Activated CD4-positive, CD25-positive, alpha-beta regulatory T cell treated with anti-CD3 and anti-CD28 coated beads, Interleukin-2, amount 50 U/mL, for 24 hours (primary cell): ENCODE measurements at places on chromosomes 3 and 15.

GRCh38 chr15:80265021-80265420, 13.0 kb upstream of the CTXND1 start:
- peak; percentile 77 for ATAC-seq

DNA sequence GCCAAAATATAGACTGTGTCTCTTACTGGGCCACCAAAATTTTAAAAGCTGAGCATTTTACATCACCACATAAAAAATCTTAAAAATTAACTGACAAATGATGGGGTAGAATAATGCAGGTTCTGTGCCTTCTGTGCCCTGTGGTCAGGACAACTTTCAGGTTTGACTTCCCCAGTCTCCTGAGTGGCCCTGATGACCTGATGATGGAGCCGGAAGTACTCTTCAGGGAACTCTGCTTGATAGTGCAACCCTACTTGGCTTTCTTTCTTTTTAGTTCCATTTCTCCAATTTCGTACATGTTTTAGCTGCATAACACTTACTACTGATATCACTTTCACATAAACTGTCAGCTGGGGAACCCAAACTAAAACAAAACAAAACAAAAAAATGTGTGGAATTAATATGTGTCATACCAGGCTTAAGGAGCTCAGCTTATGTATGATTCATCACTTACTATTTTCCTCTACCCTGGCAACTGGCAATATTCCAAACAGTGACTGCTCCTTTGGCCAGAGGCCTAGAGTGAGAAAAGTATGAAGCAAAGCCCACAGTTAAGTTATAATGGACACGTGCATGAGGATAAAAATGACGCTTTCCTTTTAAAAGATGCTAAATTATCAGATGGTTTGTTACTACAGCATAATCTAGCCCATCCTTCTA, 194.3 kb downstream of the BCHE start:
- no peak for ATAC-seq

- ATAC-seq, result no peak
Measured at GRCh38 chr3:130658678-130659077, 88.0 kb downstream of the PIK3R4 start.

- no peak for ATAC-seq
Measured at GRCh38 chr3:120693439-120694171, 11.6 kb upstream of the HGD start.

DNA sequence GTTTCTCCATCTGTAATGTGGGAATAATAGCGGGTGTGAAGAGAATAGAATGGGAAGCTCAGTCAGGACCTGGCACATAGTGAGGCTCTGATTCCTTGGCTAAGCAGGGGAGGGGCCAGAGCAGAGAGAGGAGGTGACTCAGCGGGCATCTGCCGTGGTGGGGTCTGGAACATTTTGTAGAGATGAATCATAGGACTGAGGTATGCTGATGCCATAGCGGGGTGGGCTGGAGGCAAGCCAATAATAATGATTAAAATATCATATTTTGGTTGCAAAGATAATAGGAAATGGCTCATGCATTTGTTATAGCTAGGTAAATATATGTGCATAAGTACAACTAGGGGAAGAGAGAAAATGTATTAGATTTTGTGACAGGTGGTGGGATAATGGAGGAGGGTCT, 11.2 kb downstream of the TGM4 start:
- ATAC-seq, result no peak

- no peak for ATAC-seq
Measured at GRCh38 chr3:108486941-108487340, 23.5 kb downstream of the MYH15 start.

DNA sequence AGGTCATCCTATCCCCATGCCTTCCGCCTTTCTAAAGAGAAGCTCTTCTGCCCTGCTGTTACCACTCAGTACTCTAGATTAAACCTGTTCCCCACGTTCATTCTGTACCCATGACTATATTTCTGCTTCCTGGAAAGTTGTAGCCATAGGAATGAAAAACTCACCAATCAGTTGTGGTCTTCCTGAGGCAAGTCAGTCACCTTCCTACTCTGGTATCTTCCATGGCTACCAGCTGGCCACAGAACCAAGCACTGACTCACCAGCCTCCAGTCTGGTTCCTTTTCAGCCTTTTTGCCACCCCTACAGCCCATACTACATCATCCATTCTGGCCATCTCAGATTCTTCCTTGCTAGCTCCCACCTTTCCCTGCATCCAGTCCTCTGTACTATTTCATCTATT, 46.4 kb downstream of the TMEM44 start:
- ATAC-seq, result no peak

GRCh38 chr3:125213946-125214542, 1.5 kb upstream of the SLC12A8 start:
- ATAC-seq, result no peak

DNA sequence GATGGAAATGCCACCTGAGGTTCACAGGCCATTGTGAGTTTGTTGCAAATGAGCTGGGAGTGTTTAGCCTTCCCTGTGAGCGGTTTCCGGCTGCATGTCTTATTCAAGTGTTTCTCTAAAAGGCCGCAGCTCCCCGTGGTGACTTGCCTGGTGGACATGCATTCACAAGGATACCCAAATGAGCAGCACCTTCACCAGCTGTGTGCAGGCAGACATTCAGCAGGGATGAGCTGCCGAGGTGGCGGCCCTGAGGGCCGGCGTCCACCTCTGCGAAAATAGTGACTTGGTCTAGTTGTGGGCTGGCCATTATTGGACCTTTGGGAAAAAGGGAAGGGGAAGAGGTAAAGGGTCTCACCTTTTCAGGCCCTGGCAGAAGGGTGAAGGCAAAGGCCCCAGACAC, 23.4 kb downstream of the SPSB4 start:
- ATAC-seq, result no peak

GRCh38 chr15:40545457-40545856, 19.4 kb downstream of the CCDC32 start:
- ATAC-seq, result no peak

GRCh38 chr15:41633609-41634008, 26.6 kb upstream of the MGA start:
- ATAC-seq, result no peak

DNA sequence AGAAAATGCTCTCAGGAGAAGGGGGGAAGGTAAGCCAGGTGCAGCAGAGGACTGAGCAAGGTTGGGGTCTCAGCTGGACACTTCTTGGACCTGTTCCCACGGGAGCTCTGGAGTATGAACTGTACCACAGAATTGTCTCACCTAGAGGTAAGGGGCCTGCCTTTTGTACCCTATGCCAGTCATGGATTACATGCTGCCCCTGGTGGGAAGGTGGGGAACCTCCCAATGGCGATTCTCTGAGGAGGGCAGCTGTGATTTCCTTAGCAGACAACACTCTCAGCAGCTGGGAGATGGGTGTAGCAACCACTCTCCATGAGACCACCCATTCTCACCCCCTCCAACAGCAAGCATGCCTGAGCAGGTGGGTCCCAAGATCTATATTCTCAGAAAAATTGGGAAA, 329.4 kb upstream of the CTNNB1 start:
- ATAC-seq, result no peak

DNA sequence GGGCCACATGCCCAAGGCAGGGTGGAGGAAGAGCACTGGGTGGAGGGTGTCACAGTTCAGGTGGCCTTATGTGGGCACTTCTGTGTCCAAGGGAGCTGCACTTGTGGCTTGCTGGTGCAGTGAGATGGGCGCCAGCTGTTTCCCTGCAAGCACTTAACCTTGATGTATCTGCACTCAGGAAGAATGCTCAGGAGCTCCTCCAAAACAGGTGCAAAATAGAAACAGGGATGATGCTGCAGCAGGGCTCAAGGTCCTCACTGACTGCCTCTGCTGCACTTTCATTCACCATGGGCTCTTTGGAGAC, 151.3 kb downstream of the CADPS start:
- no peak for ATAC-seq

DNA sequence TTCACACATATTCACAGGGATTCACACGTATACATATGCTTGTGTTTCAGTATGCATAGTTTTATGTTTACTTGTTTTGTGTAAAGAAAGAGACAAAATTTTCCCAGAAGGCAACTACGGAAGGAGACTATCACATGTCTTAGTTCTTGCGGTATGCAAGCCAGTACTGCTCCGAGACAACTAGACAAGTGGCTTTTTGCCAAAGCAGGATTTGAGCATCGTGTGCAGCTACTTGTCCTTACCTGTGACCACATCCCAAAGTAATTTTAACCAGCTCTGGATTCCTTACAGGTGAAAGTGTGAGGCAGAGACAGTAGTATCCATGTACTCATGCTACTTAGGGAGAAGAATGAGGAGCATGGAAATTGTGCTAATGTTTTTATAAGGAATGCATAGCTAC, 591.4 kb upstream of the NR2F2 start:
- ATAC-seq, result no peak

DNA sequence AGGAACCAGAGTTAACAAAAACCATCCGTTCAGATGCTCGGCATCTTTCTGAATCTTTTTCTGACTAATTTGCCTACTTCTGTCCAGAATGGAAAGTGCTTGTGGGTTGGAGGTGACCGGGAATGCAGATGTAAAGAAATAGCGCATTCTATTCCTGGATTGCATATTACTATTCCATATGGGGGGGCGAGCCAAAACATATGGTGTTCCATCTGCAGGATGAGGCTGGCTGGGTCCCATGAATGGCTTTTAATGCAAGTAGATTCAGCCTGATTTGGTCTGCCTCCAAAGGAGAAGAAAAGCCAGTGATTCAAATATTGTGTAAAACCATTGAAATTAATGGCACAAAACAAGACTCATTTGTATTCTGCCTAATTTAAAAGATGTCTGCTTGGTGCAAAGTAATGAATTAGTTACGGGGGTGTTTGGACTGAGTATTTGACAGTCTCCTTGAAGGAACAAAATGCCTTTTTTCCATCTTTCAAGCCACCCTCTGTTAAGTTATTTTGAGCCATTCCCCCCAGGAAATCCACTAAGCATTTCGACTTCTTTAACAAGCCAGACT, 99.0 kb downstream of the ST8SIA2 start:
- no peak for ATAC-seq

GRCh38 chr15:70450142-70450443, 313.3 kb downstream of the UACA start:
- no peak for ATAC-seq

GRCh38 chr3:65348398-65348995, 660.7 kb upstream of the ADAMTS9 start:
- ATAC-seq, result no peak

DNA sequence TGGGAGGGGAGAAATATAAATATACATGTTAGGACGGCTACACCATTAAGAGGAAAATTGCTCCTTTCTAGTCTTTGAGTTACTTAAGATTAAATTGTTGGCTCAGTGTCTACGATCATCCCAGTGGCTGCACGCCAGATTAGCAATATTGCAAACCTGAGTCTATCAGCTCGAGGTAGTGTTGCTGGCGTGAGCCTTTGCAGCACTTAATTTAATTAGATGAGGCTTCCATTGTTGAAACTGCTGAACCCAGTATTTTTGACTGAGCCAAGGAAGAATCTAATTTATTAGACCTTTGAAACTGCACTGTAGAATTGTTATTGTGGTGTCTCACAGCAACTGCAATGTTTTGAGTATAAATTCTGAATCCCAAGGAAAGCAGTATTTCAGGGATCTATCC, 782.4 kb upstream of the ROBO1 start:
- ATAC-seq, result no peak

DNA sequence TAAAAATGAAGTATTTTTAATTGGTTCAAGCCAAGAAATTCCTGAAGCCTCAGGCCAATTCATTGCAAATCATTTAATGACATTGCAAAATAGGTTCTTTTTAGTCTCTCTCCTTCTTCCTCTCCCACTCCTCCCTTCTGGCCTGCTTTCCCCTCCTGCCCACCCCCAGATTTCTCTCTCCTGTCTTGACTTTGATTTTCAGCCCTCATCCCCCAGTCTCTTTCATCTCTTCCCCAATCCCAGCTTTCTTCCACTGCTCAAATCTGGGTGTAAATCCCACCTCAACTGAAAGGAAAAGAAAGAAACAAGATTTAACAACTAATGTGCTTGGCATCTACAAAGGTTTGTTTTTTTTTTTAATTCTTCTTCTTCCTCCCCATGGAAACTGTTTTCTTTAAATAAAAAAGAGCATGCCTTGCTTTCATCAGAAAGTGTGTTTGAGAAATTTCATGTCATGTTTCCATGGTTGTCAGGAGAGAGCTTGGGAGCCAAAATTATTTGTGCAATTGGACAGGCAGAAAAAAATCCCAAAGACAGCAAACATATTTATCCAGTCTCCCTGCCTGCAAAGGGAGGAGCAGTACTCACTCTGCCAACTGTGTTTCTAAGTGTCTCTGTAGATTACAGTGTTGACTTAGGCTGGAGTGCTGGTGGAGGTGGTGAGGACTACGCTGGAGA, 50.4 kb downstream of the BOC start:
- ATAC-seq, result no peak

- no peak for ATAC-seq
Measured at GRCh38 chr3:156582532-156583183, 27.7 kb upstream of the SSR3 start.

DNA sequence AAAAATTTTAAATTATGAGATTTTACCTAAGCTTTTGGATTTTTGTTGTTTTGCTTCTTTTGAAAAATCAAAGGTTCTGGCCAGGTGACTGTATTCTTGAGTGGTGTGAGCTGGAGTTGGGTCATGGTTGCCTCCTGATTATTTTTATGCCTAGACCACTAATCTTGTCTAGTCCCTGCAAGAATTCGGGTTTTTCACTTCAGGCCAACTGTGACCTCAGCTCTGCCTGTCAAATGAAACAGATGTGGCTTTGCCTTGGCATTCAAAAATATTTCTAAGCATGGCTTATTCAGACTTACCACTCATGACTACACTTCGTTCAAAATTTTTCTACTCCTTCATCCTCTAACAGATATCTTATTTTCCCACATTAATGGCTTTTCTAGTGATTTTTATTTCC, 25.4 kb upstream of the CDV3 start:
- ATAC-seq, result no peak

- no peak for ATAC-seq
Measured at GRCh38 chr15:83458381-83458780, 11.2 kb downstream of the SH3GL3 start.

DNA sequence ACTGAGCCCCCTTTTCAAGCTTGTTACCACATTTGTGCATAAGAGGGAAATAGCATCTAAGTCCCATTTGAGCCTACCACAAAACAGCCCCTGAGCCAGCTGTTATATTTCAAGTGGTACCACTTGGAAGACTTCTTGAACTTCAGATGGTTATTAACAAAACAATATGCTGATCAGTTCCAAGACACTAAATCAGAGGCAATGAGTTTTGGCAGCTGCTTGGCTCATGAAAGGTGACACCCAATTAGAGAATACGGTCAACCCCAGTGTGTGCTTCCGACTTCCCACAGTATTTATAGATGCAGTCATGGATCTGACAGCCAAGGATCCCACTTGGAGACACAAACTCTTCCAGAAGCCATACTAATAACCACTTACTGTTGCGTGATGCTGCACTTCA, 469.6 kb upstream of the PPP2R3A start:
- no peak for ATAC-seq

DNA sequence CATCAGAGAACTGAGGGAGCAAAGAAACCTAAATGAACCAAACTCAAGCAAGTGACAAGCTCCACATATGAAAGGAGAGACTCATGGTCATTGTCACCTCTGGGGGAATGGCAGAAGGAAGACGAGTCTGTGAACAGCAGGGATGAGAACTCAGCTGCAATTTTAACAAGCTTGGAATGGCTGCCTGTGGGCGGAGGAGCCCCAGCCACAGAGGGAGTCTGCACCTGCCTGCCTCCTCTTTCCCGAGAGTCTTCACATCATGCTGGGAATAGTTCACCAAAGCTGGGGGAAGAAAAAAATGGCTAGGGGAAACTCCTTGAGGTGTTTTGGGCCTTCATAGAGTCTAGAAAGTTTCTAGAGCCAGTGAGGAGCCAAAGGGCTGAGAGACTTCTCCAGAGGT, 21.3 kb upstream of the BHLHE40 start:
- no peak for ATAC-seq

GRCh38 chr15:47561102-47561501, 156.2 kb upstream of the SEMA6D start:
- no peak for ATAC-seq
